CD8-positive, alpha-beta memory T cell (primary cell): ENCODE measurements at places on chromosomes 3 and 15. TPM values are rescaled to one million over a fixed set of nuclear protein-coding genes. Genes with fewer than 3 reads are reported as not detected.

The IGF1R gene
- total RNA-seq: 10.9 TPM

The CFAP44 gene
- 5.3 TPM for total RNA-seq

The CLDN16 gene
- total RNA-seq: not detected

The OR5H2 gene
- total RNA-seq: not detected

- no peak for DNase-seq
Measured at GRCh38 chr15:66089509-66089908, 164.0 kb downstream of the MEGF11 start.

DNA sequence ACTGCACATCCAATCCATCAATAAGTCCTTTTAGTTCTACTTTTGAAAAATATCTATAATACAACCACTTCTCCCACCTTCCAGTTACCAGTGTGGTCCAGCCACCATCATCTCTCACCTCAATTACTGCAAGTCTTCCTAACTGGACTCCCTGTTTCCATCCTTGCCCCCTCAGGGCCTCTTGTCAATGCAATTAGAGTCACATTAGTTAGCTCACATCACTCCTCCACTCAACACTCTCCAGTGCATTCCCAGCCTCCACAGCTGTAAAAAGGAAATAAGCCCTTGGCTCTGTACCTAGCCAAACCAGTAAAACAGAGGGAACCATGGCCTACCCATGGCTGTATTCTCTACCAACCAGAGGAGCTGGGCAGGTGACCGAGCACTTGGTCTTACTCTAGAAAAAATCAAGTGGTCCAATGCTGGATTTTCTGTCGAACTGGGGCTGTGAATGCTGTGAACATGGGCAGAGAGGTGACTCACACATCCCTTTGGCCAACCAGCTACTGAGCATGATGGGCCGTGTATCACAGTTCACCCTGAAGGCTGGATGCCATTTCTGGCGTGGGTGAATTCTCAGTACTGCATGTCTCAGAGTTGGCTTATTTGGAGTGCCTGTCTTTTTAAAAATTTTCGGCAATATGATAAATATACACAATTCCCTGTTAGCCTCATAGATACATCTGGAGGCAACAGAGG lies 62.5 kb upstream of the C15orf61 start:
- no peak for DNase-seq

DNA sequence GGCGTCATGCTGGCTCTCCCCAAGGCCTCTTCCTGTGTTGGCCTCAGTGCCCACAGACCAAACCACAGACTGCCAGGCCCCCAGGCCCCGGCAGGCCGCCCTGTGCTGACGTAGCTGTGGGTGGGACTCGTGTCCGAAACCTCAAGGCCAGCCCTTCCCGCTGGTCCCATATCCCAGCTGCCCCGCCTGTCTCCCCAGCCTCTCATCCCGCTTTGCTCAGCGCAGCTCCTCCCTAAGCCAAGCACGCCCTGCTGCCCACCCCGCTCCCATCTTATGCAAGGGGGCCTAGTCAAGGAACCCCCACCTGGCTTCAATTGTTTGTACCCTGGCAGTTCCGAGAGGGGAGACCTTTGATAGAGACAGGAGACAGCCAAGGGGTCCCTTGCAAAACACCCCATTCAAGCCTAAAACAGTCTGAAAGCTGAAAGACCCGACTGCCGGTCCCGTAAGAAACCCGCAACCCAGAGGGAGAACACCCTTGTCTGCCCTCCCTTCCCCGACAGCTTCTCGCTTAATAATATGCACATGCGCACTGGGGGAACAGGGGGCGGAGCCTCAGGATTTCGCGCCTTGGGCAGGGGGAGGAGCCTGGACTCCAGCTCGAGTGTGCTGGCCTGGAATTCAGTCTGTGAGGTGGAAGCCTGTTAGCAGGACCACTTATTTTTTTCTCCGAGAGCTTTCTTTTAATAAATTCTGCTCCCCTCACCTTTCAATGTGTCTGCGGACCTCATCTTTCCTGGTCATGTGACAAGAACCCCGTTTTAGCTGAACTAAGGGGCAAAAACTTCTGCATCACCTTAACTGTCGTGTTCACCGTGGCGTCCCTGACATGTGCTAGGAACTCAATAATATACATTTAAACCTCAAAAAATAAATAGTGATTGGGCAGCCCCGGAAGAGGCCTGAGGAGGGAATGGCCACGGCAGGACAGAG lies 17.2 kb downstream of the TNFAIP8L3 start:
- peak; percentile 20 for DNase-seq

- no peak for DNase-seq
Measured at GRCh38 chr15:38874464-38874863, 309.9 kb upstream of the RASGRP1 start.

- no peak for DNase-seq
Measured at GRCh38 chr15:50815958-50816590, 50.6 kb upstream of the SPPL2A start.

GRCh38 chr3:14230729-14231128 lies 52.1 kb downstream of the LSM3 start:
- DNase-seq: no peak

DNA sequence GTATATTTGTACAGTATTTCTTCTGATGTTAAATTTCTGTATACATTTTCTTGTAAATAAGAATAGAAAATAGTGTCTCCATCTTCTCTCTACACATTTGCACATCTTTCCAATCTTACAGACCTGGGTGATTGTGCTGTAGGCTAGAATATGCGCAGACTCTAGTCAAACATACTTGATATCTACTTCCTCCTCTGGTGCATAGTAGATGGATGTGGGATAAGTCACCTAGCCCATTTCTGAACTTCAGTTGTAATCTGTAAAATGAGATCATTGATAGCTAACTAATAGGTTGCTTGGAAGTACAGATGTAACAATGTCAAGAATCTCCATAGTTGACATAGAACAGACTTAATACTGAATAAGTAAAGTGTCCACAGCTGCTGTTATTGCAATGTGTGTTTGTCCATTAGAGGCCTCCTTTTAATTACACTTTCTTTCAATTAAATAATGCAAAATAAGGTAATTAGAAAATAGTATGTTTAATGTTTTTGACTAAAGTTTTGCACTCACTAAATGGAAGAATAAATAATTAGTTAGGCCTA lies 46.7 kb downstream of the ALCAM start:
- no peak for DNase-seq

DNA sequence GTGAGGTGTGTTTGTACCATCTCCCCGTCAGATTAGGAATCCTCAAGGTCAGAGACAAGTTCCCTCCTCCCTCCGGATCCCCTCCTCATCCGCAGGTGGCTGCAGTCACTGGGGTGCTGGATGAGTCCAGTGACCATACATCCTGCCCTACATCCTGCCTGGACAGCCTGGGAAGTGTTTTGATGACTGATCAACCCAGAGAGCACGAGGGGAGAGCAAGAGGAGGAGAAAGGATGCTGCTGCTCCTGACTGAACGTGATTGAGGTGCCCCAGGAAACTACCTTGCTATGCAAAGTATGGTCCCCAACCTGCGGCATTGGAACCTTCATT lies 65.1 kb downstream of the SLC12A8 start:
- no peak for DNase-seq

GRCh38 chr3:42072831-42073301 lies 18.3 kb upstream of the TRAK1 start:
- no peak for DNase-seq

DNA sequence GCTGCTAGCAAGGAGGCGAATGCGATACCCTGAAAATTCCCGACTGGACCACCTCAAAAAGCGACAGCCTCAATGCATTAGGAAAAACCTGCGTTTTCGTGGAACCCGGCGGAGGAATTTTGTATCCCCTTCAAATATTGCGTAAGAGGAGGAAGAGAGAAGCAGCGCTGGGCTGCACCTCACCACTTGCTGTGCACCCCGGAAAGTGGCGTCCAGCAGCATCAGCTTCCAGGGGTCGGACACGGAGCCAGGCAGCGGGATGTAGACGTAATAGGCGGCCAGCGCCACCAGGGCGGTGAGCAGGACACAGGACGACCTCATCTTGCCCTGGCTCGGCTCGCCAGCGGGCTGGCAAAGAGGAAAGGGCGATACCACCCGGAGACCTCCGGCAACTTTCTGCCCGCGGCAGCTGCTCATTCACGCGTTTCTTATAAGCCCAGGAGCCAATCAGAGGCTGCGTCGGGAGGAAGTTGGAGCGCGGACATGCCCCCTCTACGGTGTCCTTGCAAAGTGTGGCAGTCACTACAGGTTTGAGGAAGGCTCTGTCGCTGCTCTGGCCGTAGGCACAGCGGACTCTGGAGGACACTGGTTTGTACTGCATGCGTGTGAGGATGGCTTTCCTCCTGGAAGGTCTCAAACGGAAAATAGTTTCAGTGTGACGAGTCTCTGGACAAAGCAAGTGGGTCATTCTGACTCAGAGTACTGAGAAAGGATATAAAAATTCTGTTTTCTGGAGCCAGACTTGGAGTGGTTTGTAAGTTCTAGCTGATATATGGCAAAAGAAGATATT lies at the start of gene NCEH1:
Gene NCEH1, minus strand, starts transcription at position 404 of the 790 bp plus-strand sequence. Its CDS starts 83 bp downstream, at position 321.
- DNase-seq: peak; percentile 40

- no peak for DNase-seq
Measured at GRCh38 chr15:33551860-33552259, 241.1 kb downstream of the RYR3 start.

DNA sequence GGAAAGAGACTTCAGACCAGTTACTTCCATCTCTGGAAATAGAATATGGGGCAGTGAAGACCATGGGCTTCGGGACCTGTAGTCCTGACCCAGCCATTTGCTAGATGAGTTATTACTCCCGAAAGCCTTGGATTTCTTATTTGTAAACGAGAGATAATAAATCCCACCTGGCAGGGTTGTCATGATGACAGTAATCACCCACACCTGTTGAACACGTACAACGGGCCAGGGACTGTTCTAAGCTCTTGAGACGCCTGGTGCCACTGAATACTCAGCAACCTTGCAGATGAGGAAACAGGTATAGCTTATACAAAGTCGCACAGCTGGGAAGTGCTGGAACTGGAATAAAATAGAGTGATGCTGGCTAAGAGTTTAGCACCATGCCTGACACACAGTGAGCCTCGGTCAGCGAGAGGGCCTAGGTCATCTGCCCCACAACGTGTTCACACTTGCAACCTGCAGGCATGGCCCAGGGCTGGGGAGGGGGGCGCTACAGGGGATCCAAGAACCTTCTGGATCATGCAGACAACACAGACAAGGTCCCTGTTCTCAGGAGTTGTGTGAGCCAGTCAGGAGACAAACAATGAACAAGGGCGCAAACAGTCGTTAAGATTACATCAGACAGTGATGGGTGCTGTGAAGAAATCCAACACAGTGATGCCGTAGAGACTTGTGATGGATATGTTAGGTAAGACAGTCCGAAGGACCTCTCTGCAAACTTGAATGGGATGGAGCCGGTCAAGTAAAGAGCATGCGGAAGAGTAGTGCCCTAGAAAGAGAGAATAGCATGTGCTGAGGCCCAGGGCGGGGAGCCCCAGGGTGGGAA lies 89.2 kb downstream of the CORO2B start:
- DNase-seq: no peak

GRCh38 chr3:72585966-72586365 lies 262.3 kb downstream of the SHQ1 start:
- no peak for DNase-seq

DNA sequence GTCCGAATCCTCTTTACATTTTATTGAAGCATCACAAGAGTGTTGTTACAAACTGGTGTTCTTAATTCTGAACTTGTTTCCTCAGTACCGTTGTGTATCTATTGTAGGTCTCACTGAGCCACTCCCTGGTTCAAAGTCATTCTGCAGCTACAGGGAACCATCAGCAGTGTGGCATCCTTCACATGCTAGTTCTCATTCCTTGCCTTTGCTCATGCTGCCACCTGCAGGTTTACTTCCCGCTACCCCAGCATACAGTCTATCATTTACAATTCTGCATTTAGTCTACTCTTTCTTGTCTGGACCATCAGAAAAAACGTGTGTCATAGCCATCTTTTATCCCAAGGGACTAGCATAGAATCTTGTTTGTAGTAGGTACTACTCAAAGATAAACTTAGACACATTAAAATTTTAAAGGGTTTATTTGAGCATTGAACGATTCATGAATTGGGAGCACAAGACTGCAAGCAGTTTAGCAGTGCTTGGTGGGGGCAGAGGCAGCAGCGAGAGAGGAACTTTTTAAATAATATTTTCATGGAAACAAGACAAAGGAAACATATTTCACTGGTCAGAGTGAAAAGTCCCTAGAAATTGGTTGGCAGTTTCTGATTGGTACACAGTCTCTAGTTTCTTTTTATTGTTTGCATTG lies 402.1 kb downstream of the CADM2 start:
- DNase-seq: no peak

GRCh38 chr3:73633453-73633852 lies 8.7 kb upstream of the PDZRN3 start:
- no peak for DNase-seq
